Activated CD8-positive, alpha-beta T cell treated with anti-CD3 and anti-CD28 coated beads, Interleukin-2, amount 10 ng/mL, durations not matched to agents 7 days and 5 days (primary cell): ENCODE measurements at places on chromosomes 2 and 18.

DNA sequence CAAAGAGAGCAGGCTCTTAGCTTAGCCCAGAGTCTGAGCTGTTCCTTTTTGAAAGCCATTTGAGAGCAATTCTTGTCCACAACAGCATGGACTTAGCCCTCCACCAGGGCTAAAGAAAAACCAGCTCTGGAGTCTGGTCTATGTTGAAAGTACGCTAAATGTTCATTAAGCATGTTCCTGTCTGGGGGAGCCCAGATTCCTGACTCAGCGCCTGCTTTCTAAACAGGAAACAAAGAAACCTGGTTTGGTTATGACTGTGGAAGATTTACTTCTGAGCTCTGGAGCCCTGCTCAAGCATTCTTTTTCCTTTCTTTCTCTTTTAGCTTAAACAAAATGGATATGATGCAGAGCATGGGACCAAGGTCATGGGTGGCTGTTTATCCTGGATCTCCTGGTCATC is 279.8 kb downstream of the RBM43 start:
- no peak overlapping the region for H3K4me3 ChIP-seq
- no peaks in the 10 kb centered on the region for H3K4me1 ChIP-seq
- H3K27me3 ChIP-seq: peaks cover 2% of the 10 kb centered on the region
- no peaks in the 10 kb centered on the region for H3K36me3 ChIP-seq

- H3K27me3 ChIP-seq: no peaks in the 10 kb centered on the region
- DNase-seq: no peak
- no peaks in the 10 kb centered on the region for H3K36me3 ChIP-seq
- no peak overlapping the region for H3K4me3 ChIP-seq
Observed at GRCh38 chr18:24734058-24734457, 273.6 kb downstream of the HRH4 start.

- peak overlapping the region; percentile 93 for H3K4me3 ChIP-seq
- DNase-seq: peak; percentile 67
- H3K4me1 ChIP-seq: peaks cover 39% of the 10 kb centered on the region
Observed at GRCh38 chr2:88690591-88691338, 708 bp upstream of the RPIA start.

- H3K4me3 ChIP-seq: no peak overlapping the region
- no peaks in the 10 kb centered on the region for H3K4me1 ChIP-seq
- no peak overlapping the region for H3K27ac ChIP-seq
- no peaks in the 10 kb centered on the region for H3K27me3 ChIP-seq
- no peak for DNase-seq
Observed at GRCh38 chr18:22694954-22695353, 238.2 kb upstream of the RBBP8 start.
